ENCODE measurements at places on chromosomes 3 and 15.

DNA sequence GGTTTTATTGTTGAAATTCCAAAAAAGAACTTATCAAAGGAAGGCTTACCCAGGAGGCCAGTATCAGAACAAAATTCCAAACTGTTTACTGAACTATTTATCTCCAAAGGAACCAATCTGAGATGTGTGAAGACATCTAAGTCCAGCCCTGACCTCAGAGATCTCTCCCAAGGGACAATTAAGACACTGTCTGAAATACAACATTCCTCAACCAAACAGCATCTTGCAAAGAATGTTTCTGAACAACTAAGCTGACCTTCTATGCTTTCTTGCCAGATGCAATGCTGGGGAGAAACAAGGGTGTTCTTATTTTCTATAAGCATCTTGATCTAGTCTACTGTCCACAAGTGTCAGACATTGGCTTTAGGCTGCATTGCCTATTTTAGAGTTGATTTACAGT lies 13.6 kb downstream of the PDZRN3 start:
- no peak for DNase-seq

- DNase-seq = no peak
Measured at GRCh38 chr3:192449036-192449435, 278.3 kb downstream of the FGF12 start.

GRCh38 chr15:51505251-51505650 lies 117.3 kb downstream of the DMXL2 start:
- DNase-seq = no peak

- DNase-seq = no peak
Measured at GRCh38 chr3:42852441-42852840, 23.2 kb downstream of the CYP8B1 start.

GRCh38 chr3:117563063-117563462 lies 853.5 kb downstream of the TUSC7 start:
- DNase-seq = no peak

DNA sequence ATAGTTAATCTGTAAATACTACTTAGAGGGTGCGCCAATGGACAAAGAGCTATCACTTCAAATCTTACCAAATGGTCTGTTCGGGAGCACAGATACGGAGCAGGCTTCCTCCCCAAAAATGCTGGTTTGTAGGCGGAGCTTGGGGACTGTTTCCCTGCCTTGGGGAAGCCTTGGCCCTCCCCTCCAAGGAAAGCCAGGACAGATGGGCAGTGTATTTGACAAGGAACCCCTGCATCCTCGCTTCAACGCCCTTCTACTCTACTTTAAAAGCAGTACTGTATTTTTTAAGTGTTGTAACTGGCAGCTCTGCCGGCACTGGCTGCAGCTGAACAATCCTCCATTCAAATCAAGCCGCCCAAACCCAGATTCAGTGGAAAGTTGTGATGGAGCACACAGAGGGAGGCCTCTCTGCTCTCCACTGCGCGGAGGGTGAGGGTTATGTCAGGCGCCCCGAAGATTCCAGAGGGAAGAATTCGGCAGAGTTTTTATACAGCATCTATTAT lies 83.1 kb upstream of the FNDC3B start:
- DNase-seq = no peak

Measured in cortex of kidney (tissue), 1 donor.